ENCODE measurements at places on chromosomes 7 and 10.

DNA sequence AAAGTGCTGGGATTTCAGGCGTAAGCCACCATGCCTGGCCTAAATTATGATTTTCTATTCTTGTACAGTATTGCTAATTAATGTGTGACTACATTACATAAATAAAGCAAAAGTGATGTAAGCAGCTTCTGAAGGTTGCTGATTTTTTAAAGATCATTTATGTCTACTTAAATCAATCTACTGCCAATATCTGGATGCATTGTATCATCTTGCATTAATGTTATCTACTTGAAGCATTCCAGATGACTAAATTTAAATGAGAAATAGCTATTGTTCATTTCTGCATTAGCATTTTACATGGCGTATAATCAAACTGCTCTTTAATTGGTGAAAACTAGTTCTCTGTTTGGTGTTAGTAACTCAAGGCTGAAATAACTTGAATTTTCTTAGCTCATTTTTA is 37.1 kb upstream of the HIBADH start:
- DNase-seq = no peak

DNA sequence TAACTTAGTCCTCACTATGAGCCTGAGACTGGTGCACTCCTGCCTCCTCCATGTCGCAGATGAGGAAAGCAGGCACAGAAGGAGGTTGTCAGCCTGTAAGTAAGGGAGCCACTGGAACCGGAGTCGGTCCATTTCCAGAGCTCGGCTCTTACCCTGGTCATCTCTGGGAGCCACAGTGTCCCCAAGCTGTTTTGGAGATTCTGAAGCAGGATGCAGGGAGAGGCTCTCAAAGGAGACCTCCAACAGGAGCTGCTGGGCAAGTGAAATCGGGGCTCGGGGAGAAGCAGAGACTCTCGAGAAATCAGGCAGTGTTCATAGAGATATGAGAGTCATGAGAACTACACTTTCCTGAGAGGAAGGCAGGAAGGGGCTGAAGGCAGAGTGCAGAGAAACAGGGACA is 39.0 kb downstream of the VSTM4 start:
- DNase-seq = no peak

DNA sequence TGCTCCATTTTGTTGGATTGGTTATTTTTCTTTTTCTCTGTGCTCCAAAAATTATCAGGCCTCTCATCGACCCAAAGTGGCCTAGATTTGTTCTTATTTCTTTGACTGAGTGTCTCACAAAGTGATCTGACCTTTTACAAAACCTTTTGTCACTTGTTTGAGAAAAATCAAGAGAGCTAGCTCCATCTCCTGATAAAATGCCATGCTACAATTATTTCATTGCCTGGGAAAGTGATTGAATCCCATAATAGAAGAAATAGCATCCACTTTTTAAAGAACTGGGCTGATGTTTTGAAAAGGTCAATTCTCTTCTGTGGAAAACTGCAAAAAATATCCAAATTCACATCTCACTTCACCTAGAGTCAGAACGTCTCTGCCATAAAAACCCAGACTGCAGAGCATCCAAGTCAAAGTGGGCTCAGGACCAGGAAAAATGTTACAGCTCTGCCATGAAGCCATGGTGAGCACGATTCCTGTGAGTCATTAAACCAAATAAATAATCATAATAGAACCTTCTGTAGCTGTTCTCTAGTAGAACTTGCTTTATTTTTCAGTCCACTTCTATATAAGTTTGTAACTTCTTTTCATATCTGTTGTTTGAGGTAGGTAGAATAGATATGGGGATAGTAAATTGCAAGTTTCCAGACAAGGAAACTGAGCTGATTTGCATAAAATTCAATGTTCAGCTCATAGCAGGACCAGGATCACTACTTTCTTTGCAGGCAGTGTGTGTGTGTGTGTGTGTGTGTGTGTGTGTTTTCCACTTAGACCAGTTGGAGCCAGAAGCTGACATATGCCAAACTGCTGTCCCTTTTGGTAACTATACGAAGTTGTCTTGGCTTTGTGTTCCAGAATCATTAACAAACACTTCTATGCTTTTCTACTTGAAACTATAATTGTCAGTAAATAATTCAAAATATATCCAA is 632.5 kb upstream of the ANKRD30A start:
- DNase-seq = no peak

DNA sequence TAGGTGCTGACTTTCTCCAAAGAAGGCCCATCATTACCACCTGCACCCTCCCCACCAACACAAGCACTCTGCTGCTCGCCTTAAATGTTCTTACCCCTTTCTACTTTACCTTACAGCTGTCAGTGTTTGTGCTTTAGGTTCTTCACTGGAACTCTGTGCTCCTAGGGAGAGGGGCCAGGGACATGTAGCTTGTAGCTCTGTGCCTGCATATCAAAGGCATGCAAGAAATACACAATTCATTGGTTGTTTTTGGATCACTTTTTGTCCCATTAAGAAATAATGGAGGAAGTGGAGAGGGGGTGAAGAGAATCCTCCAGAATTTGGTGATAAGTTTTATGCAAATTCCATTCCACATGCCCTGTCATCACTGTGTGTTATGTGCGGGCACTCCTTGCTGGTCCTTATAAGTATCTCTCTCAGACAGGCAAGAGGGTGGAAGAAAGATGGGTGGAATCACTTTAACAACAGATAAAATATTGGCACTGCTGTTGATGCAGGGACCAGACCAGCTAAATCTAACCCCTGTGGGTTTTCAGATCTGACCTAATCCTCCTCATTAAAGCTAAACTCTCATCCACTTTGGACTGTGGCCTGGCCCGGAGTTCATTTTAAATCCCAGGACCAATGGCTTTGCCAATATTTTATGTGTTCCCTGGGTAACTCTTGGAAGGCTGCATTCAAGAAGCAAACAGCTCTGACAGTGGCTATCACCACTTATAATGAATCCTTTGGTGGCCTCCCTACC is 375.8 kb upstream of the NFE2L3 start:
- DNase-seq = peak; percentile 8

DNA sequence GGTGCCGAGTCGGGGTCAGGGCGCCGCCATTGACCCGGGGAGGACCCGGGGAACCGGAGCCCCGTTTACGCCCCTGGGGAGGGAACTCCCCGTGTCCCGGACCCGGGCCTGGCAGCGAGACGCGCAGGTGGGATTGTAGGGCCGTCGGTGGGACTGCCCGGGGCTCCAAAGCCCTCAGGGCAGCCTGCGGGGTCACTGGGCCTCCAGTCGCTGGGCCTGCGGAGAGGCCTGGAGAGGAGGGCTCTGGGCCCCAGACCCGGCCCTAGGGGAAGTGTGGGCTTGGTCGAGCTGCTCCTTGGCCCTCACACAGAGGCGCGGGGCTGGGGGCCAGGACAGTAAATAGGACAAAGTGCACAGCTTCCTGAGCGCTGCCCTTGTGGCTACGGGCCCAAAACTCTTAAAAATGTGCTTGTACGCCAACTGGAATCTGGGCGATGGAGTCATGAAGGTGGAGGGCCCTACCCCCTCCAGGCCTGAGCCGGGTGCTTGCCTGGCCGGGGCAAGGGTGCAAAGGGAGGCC is 657 bp downstream of the ECHDC3 start:
- no peak for DNase-seq

- DNase-seq = no peak
Measured at GRCh38 chr10:102475451-102476040, 24.2 kb upstream of the C10orf95 start.

- no peak for DNase-seq
Measured at GRCh38 chr7:150721970-150722373, 5.6 kb downstream of the GIMAP1 start.

DNA sequence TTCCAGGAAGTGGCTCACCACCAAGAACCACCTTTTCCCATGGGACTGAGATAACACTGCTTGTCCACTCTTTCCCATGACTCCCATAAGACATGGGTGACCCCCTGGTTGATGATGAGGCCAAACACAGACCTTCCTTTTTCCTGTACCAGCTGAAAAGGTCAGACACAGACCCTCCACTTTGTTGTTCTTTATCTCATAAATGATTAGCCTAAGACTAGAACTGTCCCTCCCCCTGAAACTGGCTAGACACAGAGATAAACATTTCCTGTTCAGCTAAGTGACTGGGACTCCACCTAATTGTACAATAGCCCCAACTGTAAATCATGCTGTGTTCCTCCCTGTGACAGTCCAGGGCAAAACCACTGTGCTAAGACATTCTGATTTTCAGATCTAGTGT is 8.2 kb upstream of the NRG3 start:
- DNase-seq = no peak

- DNase-seq = no peak
Measured at GRCh38 chr10:21969326-21970287, 33.9 kb downstream of the DNAJC1 start.

Data from hematopoietic multipotent progenitor cell treated with erythropoietin and hydrocortisone succinate and interleukin-3 and kit ligand, for 17 days (in vitro differentiated cells).